WERI-Rb-1 (cell line): ENCODE measurements at places on chromosomes 7 and 10.

- DNase-seq = no peak
These were observed 118.1 kb downstream of the ARL4A start for GRCh38 chr7:12805518-12805928.

DNA sequence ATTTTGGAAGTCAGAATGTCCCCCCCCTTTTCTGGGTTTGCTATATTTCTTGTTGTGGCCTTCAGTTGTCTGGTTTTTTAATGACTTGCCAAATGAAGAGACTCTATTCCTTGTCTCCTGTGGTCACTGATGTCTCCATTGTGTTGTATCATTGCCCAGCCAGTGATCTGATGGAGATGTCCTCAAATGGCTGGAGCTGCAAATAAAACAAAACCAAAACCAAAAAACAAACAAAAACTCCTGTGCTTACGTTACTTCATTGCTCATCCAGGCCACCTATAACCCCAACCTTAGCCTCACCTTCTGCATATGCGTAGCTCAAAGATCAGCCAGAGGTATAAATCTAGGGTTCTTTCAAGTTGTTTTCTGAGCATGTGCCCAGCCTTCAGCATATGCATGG is 5.1 kb downstream of the RBM33 start:
- DNase-seq = no peak

- no peak for DNase-seq
These were observed 27.5 kb downstream of the ADD3 start for GRCh38 chr10:110035070-110035921.

GRCh38 chr10:51097546-51097945 is 23.3 kb downstream of the PRKG1 start:
- no peak for DNase-seq

DNA sequence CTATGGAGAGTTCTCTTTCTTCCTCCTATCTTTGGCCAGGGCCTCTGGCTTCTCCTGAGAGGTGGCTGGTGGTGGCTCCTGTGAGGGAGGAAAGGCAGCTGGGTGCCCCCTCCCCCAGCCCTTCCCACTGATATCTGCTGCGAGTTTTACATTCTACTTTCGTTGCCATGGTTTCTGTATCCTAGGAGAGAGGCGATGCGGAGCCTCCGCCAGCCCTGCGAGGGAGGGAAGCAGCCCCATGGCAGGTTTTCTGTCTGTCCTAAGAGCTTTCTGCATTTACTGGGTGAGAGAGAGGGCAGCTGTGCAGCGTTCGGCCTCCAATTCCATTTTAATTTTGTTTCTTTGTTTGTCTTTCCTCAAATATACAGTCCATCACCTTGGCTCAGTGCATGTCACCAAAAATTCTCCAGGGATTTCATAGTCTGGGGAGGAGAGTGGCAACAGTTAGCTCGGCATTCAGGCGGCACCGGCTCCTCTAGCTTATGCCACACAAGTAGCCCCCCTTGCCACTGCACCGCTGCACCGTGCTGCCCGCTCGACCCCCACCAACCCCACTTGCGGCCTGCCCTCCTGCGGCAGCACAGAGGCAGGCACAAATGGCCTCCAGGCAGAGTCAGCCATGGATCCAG is 20.4 kb downstream of the DNAJB12 start:
- DNase-seq = no peak

- DNase-seq = no peak
These were observed 90.7 kb downstream of the SRPK2 start for GRCh38 chr7:105297985-105298384.

GRCh38 chr7:70400829-70401380 is 731.0 kb upstream of the GALNT17 start:
- no peak for DNase-seq

- DNase-seq = no peak
These were observed 27.7 kb upstream of the BET1 start for GRCh38 chr7:94031865-94032264.

GRCh38 chr10:22003964-22004281 is 393 bp upstream of the DNAJC1 start:
- no peak for DNase-seq
